ENCODE measurements at places on chromosomes 6 and 20.
A peak's percentile ranks its signal among the peaks of the same experiment; 100 is the strongest.

DNA sequence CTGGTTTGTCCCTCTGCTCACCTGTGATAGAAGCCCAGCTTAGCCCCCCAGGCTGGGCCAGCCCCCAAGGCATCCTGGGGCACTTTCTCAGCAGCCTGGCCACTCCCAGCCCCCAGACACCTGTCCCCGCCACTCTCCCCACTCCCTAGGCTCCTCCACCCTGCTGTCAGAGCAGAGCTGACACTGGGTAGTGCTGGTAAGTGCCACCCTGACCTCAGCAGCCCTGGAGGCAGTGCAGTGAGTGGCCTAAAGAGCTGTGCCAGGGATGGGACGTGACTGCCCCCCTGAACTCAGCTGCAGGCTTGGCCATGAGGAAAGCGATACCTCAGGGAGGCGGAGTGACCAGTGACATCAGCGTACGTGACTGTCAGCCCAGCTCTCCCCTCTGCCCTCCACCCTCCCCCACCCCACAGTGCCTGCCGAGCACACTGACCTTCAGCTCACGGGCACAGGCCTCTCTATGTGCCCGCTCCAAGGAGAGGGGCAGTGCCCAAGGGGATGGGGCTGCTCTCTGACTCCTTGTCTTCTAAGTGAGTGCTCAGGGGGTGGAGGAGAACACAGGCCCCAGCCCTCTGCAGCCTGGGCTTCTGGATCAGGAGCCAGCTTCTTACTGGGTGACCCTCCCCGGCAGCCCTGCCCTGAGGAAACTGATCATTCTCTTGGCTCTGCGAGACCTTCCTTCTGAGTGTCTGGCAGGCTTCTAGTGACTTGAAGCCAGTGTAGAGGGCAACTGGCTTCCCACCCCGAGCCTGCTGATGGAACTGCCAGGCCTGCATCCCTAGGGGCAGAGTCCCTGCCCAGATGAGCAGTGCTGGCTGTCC lies 172.7 kb downstream of the MRPL14 start:
- DNase-seq: no peak

GRCh38 chr20:36051318-36052116 lies 83.1 kb downstream of the CNBD2 start:
- no peak for DNase-seq

DNA sequence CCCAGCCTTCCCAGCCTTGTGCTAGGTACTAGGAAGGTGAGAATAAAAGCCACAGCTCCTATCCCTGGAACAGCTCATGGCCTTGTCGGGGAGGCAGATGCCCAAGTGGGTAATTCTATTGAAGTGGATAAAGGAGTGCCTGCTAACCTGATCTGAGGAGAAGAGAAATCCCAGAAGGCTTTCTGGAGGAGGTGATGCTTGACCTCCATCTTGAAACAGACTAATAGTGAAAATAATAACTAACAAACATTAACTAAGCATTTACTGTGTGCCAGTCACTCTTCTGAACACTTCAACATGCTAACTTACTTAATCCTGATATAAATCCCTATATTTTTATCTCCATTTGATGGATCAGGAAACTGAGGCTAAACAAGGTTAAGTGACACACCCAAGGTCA lies 493.2 kb upstream of the CHD6 start:
- no peak for DNase-seq

DNA sequence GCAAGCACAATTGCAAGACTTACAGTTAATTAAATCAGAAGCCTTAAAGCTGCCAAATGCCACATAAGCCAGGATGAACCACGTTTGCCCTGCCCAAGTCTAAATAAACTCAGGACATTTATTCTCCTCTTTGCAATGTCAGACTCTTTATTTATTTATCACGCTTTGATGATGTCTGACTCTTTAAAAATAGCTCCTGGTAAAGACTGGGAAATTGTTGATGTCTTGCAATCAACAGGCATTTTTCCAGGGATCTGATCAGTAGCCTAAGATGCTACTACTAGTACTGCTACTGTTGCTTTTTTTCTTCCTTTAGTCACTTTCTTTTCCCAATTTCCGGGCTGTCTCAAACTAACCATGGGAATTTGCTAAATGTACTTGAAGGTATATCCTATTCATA lies 365.8 kb upstream of the MARCKS start:
- DNase-seq: no peak

GRCh38 chr20:17431621-17432364 lies 99.4 kb downstream of the BFSP1 start:
- DNase-seq: peak; percentile 41

DNA sequence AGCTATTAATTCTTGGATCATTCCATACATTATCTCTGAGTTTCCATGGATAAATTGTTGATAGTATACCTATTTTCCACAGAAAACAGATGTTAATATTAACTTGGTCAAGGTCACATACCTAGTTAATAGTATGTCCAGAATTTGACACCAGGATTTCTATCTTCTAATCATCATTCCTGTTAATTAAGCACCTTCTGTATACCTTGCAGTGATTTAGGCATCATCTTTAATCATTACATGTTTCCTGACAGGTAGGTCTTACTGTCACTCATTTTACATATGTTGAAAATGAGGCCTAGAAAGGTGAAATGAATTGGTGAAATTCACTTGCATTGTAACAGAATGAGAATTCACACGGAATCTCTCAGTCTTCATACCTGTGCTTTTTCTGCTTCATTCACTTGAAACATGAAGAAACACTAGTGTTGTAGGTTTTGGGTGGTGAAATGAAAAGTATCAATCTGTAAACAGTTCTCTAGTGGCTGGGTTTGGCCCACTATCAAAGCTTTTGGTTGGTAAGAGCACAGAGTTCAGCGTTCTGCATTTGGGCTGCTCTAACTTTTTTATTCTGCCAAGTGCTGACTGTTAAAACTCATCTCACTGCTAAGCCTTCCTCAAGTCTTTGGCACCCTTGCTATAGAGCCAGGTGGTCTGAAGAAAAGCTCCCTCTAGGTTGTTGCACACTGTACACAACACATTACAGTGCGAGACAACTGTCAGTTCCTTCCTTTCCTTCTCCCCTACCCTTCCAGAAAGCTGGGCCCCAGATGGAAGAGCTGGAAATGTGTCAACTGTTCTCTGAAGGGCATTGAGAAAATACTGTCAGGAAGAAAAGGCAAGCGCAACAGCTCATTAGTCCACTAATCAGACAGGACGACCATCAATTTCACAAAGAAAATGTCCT lies 57.8 kb upstream of the C20orf144 start:
- no peak for DNase-seq

DNA sequence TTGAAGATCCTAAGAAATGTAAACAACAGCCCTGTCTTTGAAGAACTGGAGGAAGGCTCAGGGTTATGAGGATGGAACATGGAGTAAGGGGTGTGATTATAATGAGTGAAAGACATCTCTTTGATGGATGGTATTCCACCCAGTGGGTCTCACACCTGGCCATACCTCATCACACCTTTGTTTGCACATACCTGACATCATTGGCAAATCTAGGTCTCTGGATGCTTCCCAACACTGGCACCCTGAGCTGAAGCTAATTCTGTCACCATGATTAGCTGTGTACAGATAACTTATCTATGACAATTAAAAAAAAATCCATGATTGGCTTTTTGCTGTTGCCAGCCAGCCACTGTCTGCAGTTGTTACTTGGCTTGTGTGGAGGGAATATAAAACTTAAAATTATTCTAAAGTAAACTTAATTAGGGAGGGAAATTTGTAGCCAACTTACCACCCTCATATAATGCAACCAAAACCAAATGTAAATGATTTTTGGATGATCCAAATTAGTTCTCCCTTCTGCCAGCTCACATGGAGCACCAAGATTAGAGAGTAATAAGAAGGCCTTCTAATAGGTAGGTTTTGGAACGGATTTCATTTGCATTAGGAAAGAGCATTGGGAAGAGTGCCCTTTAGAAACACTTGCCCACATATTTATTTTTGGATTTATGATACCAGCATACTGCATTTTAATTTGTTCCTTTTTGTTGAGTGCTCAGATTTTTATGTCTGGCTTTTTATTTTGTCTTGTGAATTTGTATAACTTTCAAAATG lies 249.5 kb downstream of the SOX4 start:
- DNase-seq: no peak

GRCh38 chr6:57104336-57104735 lies 14.3 kb downstream of the ZNF451 start:
- DNase-seq: no peak

- DNase-seq: no peak
Measured at GRCh38 chr6:75893776-75894152, 144.7 kb downstream of the MYO6 start.

DNA sequence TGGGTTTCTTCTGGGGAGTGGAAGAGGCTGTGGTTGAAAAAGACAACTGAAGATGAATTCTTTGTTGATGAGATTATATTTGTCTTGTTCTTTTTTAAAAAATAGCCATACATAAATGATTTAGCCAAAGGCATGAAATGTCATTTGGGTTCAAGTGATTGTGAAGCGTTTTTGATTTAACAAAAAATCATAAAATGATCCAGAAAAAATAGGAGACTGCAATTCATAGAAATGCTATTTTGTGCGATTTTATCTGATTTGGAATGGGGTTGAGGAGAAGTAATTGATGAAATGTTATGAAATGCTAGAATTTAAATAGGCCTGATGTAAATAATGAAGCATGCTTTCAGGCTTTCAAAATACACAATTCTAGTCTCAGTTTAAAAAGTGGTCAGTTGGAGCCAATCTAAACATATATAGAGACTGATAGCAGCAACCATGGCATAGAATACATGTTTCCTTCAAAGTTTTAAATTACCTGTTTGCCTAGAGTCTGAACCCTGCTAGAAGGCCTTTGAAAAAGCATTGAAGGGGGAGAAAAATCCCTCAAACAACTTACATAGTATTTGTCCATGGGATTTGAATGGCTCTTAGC lies 21.8 kb downstream of the PFDN4 start:
- DNase-seq: no peak

- DNase-seq: no peak
Measured at GRCh38 chr6:37922563-37922962, 103.0 kb downstream of the ZFAND3 start.

DNA sequence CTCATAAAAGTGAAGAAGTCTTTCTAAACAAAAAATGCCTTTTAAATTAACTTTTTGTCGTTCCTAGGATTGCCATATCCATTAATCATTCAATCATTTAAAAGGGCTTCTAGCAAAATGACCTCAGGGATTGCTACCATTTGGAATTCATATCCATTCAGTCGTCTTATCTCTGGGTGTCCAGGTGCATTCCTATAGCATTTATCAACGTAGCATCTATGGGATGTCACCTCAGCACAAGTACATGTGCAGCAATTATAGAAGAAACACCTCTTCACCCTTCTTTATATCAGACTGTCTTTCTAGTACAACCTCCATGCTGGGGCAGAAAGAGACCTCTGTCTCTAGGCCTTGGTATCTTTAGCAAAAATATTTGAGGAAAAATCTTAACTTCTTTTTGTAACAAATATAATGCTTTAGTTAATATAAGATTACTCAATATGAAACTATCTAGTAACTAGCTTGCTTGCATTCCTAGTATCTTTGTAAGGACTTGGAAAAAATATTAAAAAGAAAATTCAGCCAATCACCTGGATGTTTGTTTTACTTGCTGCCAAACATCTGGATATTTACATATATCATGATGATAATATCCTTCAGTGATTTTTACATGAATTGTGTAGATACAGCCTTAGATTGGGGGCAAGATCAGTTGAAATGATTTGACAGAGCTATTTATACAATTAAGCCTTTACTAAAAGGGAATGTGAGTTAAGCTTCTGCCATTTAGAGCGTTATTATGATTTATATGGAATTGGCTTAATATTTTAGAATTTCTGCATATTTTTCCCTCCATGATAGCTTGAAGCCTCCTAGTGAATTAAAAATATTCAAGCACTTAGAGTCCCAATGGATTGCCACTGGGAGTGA lies 356.8 kb downstream of the HDGFL1 start:
- DNase-seq: no peak

- DNase-seq: no peak
Measured at GRCh38 chr6:71127374-71127773, 161.2 kb upstream of the OGFRL1 start.

- peak; percentile 85 for DNase-seq
Measured at GRCh38 chr6:89145956-89146717, at the start of gene PM20D2. PM20D2 (plus strand) TSS chr6:89146055; CDS start chr6:89146145, 90 bp downstream.

- DNase-seq: no peak
Measured at GRCh38 chr6:165769401-165769800, 106.4 kb upstream of the PDE10A start.

DNA sequence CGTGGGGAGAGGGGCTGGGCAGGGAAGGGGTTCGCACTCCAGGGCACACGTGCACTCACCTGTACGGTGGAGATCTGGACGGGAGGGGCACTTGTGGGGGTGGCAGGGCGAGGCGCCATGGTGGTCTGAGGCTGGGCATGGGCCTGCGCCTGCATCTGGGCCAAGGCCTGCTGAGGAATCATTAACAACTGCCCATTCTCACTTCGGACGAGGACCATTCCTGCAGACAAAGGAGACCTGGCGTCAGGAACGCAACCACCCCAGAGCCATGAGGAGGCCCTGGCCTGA lies 51.2 kb downstream of the TAF4 start:
- no peak for DNase-seq

- DNase-seq: no peak
Measured at GRCh38 chr6:146666909-146667308, 68.1 kb downstream of the ADGB start.

DNA sequence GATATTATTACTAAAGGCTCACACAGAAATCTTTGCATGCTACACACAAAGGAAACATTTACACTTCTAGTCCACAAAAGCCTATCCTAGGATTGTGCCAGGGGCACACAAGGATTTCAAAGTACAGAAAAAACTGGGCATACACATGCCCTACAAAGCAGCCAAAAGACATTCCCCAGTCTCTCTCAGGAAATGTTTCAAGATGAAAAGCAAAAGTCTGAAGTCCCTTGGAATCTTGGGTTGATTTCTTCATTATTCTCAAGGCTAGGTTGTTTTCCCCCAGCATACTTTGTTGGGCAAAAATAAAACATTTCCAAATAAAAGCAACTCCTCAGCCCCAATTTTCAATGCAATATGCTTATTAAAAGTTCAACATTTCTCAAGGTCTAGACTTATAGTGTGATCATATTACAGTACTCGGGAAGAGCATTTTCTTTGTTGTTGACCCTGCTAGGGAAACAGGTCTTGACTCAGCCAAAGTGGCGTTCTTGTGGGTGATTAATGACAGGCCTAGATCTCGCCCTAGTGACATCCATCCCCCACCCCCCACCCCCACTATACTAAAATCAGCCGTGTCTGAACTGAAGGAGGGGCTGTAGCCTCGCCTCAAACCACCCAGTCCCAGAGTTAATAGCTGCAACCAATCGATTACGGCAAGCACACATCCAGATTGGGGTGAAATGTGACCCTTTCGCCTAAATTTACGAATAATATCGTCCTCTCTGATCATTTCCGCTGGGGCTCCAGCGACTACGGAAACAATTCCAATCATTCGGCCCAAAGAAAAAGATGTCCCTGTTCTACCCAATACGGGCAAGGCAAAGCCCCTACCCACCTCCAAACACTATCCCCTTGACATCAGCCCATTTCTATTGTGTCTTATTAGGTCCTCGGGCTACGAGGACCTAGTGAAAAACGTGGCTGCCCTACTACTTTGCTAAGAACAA lies 1.4 kb downstream of the AKIRIN2 start:
- DNase-seq: no peak

Data from 8988T (cell line).